Activated CD4-positive, alpha-beta memory T cell treated with anti-CD3 and anti-CD28 coated beads, Interleukin-2, amount 10 ng/mL, durations not matched to agents 7 days and 5 days (primary cell): ENCODE measurements at places on chromosomes 12 and 14. TPM values are rescaled to one million over a fixed set of nuclear protein-coding genes. Genes with fewer than 3 reads are reported as not detected.

The PRIMA1 gene
- total RNA-seq, result not detected

The CLBA1 gene
- total RNA-seq, result 0.38 TPM

The CPNE6 gene
- total RNA-seq, result not detected

The KRT86 gene
- total RNA-seq, result 0.30 TPM

The TSPAN11 gene
- not detected for total RNA-seq
